Fibroblast of the aortic adventitia (primary cell): ENCODE measurements at places on chromosomes 2 and 18. TPM values are rescaled to one million over a fixed set of nuclear protein-coding genes. Genes with fewer than 3 reads are reported as not detected.

The CD8B gene
- total RNA-seq: not detected in 2 replicates

The G6PC2 gene
- total RNA-seq: not detected in 2 replicates

The HTR2B gene
- 17.4 and 33.0 TPM in 2 replicates for total RNA-seq

The ABCB11 gene
- not detected in 2 replicates for total RNA-seq

The DCDC2C gene
- not detected in 2 replicates for total RNA-seq

The UCN gene
- 0.27 and 1.1 TPM in 2 replicates for total RNA-seq

The SGO2 gene
- 21.3 and 23.3 TPM in 2 replicates for total RNA-seq

The ZNG1B gene
- total RNA-seq: 32.5 and 41.0 TPM in 2 replicates

The SERPINB10 gene
- total RNA-seq: not detected in 2 replicates

The KHK gene
- total RNA-seq: 1.7 and 2.3 TPM in 2 replicates

The CCDC148 gene
- 0.72 and 9.1 TPM in 2 replicates for total RNA-seq
